AG20443 (cell line): ENCODE measurements at places on chromosomes 3 and 15.

DNA sequence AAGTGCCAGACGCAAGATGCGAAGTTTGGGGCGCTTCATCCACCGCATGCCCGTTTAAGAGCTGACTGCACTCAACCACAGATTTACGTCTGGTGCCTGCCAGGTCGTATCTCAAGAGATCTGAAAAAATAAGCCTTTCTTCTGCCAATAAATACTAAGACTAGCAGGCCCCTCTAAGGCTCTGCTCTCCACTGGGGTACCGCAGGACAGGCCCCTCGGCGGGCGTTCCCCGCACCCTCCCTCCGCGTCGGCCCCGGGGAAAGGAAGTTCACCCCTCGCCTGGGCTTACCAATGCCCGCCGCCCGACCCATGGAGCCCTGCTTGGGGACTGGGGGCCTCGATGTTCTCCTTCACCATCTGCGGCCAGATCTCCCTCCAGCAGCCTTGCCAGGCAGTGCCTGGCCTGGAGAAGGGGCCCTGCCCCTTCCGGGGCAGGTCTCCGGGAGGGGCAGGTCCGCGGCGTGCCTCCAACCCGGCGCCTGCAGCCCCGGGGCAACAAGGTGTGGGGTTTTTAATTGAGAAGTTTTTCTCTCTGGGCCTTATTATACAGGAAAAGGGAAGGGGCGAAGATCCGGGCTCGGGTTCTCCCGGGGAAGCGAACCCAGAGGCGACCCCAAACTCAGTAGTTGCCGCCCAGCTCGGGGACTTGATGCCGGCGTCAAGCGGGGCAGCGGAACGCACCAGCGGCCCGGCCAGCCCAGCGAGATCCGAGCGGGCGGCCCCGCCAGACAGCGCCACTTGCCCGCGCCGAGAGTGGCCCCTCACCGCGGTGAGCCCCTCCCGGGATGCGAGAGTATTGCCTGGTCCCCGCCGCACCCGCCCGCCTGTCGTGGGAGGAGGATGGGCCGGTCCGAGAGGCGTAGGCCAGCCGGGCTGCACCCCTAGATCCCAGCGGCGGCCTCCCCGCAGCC lies 735 bp downstream of the GOLGA8B start:
- peak; percentile 70 for DNase-seq

GRCh38 chr3:53044711-53045517 lies 959 bp downstream of the SFMBT1 start:
- DNase-seq: peak; percentile 92

GRCh38 chr3:150725548-150725947 lies 21.8 kb upstream of the ERICH6 start:
- DNase-seq: no peak

DNA sequence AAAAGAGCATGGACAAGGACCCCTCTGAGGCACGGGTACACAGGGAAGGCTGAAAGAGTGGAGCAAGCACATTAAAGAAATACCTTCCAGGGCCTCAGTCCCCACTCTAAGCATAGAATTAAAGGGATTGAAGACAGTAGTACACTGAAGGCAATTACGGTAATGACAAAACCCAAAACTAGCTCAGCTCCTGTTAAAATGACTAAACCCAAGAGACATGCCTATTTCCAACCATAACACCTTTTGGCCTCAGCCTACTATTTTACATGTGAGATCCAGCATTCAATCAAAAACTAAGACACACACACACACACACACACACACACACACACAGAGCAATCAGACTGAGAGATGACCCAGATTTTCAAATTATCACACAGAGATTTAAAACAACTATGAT lies 19.8 kb downstream of the MAP4 start:
- DNase-seq: no peak

- no peak for DNase-seq
These were observed 25.6 kb upstream of the SNX22 start for GRCh38 chr15:64125978-64126377.

DNA sequence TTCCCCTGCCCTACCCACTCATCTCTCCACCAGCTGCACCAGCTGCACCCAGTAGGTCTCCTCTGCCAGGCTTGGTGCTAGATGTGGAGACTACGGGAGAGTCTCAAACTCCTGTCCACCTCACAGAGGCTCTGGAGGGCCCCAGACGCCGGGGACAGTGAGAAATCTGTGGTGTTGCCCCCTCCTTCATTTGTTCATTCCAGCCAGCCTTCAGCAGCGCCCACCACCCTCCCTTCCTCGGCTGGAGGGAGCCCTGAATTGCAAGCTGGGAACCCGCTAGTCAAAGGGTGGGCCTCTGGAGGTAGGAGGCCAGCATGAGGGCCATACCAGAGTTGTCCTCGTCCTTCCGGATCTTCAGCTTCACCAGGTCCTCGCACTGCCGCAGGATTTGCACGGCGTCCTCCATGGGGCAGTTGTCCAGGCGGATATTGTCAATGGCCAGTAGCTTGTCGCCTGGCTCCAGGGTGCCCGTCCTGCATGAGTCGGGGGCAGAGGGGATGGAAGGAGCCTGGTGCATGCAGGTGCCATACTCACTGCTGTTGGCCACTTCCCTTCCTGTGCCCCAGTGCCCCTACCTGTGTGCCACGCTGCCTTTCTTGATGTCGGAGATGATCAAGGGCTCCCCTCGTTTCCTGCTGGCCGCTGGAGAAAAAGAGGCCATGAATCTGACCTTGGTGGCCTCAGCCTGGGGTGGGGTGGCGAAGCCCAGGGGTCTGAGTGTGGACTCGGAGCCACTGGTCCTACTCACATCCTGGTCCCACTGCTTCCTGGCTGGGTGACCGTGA lies 29.1 kb downstream of the GRIP2 start:
- no peak for DNase-seq

DNA sequence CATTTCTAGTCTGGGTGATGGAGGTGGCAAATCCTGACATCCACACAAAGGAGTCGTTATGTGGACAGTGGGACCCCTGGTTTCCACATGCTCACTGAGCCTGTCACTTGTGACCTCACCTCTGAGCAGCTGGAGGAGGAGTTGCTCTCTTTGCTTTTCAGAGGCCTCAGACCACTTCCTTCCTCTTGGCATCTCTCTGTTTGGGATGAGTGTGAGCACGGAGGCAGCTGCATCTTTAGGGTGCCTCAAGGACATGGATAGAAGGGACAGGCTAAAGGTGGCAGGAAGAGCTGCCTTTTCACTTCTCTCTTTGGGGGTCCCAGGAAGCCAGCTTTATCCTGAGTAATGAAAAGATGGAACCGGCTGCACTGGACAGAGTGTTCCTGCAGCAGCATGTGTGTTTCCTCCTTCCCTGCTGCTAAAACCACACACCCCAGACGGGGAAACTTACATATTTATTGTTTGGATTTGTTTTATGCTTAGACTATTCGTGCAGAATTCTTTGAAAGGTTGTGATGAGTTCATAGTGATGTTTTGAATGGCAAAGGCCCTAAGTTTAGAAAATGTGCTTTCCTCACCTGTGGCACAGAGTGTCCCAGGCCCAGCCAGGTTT lies 31.8 kb downstream of the GPR171 start:
- no peak for DNase-seq

GRCh38 chr15:85063088-85063487 lies 81.4 kb downstream of the PDE8A start:
- DNase-seq: no peak

DNA sequence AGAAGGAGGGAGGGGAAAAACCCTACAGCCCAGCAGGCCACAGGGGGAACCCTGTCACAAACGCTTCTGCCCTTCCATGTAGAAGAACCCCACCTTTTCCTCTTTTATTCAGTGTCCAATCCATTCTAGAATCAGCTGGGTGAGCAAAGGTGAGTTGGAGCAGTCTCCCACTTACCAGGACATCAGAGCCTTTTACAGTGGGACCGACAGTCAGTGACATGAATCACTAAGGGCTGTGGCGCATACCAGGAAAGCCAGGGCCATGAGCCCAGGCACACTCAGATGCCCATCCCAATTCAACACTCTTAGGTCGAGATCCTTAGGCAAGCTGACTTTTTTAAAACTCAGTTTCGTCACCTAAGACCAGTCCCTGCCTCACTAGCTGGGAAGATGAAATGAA lies 146.1 kb downstream of the AQP9 start:
- DNase-seq: no peak

DNA sequence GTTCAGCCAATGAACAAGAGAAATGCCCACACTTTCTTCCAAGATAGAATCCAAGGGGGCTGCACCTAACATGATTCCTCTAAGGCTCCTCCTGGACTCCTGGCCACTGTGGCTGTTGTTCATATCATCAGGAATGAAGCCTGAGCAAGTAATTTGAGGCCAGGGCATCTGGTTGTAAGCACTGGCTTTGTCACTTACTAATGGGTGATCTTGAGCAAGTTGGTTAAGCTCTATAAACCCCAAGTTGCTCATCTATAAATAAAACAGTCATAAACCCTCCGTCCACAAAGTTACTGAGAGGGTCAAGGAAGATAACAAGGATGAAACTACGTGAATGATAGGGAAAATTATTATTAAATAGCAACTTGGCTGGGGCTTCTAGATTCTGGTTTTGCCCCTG lies 58.3 kb downstream of the CDC25A start:
- peak; percentile 26 for DNase-seq

DNA sequence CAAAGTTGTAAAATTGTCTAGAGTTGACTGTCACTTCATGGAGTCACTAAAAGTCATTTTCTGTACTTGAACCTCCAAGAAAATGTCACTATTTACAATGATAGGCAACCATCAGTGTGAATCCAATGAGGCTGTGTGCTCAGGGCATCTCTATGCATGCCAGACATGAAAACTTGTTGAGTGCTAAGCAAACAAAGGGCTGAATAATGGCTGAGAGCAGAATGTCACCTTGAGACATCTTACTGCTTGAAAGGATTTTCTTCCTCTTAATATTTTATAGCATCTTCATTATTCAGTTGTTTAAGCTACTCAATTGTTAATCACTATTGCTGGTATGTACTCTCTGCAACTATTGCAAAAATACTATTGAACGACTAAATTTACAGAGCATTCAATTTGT lies 184.7 kb downstream of the PLCH1 start:
- no peak for DNase-seq

DNA sequence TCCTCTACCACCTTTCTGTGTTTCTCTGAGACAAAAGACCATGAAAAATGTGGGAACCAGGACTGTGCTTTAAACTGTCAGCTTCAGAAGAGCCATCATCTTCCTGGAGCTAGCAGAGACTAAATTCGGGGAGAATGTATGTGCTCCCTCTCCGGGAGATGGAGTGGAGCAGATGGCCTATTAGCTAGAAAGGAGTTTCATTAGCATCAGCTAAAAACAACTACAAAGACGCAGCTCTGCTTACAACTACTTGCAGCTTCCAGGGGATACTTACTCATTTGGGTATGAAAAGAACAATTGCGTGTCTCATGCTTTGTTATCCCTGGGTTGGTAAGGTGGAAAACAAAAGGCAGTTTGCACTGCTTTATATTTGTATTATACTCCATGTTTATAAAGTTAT lies 159.6 kb downstream of the MFSD1 start:
- DNase-seq: no peak

GRCh38 chr3:47250309-47251060 lies 32.1 kb downstream of the KIF9 start:
- peak; percentile 70 for DNase-seq

- DNase-seq: no peak
These were observed 26.1 kb downstream of the STARD5 start for GRCh38 chr15:81297603-81298575.

- no peak for DNase-seq
These were observed 6.6 kb downstream of the FAM98B start for GRCh38 chr15:38460543-38460942.

DNA sequence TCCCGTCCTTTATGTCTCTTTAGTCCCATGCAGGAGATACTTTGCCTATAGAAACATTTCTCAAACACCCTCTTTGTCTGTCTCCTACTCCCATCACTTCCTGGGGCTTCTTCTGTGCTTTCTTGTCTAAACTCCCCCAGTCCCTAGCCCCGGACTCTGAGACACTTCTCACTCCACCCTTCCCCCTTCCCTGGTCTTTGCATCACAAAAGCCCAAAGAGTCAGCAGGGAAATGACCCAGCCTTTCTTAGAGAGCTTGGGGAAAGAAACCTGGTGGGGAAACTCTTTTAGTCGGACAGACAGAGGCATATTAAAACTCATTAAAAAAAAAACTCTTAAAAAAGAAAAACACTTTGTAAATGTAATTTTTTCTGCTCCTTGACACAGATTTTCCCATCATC lies 211.2 kb downstream of the TJP1 start:
- DNase-seq: no peak

DNA sequence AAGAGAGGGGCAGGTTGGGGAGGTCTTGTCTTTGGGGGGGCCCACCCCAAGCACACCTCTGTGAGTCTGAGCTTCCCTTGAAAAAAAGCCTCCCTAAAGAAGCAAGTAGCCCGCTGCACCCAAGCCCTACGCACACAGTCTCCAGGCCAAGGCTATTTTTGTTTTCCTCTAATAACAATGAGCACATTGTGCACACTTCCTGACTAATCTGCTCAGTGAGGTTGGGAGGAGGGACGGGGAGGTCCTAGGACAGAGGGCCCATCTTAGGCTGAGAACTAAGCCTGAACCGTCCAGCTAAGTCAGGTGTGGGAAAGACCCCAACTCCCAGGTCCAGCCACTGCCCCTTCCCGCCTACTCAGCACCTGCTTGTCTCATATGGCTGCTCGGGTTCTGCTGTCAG lies 87.2 kb downstream of the HMG20A start:
- DNase-seq: peak; percentile 78

DNA sequence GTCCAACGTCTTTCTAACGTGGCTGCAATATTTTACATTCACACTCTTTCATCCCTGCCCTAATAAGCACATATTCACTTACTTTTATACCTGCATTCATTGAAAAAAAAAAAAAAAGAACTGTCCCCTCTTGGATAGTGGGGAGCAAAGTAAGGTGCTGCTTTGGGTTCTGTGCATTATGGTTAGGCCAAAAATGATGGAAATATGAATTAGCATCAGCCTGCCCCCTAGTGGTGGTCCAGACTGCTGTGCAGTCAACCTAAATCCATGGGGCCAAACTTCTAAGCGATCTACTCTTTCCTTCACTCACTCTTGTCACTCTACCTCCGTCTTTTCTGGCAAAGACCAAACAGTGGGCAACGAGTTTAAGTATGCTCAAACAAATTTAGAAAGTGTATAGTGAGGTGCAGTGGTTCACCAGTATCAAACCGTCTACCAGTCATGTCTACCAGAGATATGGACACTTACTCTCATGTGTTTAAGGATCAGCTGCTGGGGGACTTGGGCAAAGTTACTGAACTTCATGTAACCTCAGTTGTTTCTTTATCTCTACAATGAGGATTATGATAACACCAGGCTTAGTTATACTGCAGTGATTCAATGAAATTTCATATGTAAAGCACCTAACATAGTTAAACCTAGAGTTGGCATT lies 61.5 kb upstream of the GRM7 start:
- DNase-seq: peak; percentile 29

DNA sequence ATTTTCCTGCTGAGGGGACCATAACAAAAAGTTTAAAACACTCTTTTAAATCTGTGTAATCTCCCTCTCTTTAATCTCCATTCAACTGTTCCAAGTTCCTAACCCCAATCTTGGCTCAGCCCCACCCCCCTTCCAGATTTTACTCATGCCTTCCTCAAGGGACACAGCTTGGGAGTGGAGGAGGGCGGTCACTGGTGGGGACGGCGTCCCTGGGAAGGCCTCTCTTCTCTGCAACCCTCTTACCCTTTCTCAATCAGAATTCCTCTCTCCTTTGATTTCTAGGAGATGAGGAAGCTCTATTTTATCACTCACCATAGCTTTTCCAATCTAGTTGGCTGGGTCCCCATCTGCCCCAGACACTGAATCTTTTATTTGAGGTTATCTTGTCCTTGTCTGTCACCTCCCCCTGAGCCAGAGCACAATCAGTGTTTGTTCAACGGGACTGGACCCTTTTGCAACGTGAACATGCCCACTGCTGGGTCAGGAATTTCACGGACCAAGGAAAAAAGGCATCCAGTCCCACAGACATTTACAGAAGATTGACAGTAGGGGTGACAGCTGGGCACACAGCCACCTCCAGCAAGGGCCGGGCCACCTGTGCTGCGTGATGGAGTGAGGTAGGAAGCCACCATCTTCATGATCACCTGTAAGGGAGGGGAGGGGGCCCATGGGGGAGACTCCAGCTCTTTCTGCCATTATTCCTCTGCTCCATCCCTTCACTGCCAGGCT lies 84.0 kb upstream of the HERC1 start:
- DNase-seq: no peak
